ENCODE measurements at places on chromosomes 1 and 21. TPM values are rescaled to one million over a fixed set of nuclear protein-coding genes. Genes with fewer than 3 reads are reported as not detected.

Gene USP25
- 31.8 TPM for total RNA-seq

Gene DYNLT5
- total RNA-seq, result not detected

Gene TAF12
- 23.8 TPM for total RNA-seq

Gene KIF26B
- total RNA-seq, result 0.16 TPM

Gene CFHR5
- not detected for total RNA-seq

Gene HES3
- not detected for total RNA-seq

GRCh38 chr1:164637461-164638375 is 78.7 kb downstream of the PBX1 start:
- no peak for DNase-seq

DNA sequence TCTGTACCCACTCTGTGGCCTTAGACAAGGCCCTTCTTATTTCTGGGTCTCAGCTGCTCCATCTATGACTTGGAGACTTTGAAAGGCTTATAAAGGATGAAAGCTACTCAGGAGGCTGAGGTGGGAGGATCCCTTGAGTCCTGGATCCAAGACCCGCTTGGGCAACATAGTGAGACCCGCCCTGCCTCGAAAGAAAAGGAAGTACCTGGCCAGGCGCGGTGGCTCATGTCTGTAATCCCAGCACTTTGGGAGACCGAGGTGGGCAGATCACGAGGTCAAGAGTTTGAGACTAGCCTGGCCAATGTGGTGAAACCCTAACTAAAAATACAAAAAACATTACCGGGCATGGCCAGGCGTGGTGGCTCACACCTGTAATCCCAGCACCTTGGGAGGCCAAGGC is 13.4 kb downstream of the ID3 start:
- no peak for DNase-seq

- no peak for DNase-seq
These were observed 15.7 kb downstream of the PTAFR start for GRCh38 chr1:28160782-28161266.

DNA sequence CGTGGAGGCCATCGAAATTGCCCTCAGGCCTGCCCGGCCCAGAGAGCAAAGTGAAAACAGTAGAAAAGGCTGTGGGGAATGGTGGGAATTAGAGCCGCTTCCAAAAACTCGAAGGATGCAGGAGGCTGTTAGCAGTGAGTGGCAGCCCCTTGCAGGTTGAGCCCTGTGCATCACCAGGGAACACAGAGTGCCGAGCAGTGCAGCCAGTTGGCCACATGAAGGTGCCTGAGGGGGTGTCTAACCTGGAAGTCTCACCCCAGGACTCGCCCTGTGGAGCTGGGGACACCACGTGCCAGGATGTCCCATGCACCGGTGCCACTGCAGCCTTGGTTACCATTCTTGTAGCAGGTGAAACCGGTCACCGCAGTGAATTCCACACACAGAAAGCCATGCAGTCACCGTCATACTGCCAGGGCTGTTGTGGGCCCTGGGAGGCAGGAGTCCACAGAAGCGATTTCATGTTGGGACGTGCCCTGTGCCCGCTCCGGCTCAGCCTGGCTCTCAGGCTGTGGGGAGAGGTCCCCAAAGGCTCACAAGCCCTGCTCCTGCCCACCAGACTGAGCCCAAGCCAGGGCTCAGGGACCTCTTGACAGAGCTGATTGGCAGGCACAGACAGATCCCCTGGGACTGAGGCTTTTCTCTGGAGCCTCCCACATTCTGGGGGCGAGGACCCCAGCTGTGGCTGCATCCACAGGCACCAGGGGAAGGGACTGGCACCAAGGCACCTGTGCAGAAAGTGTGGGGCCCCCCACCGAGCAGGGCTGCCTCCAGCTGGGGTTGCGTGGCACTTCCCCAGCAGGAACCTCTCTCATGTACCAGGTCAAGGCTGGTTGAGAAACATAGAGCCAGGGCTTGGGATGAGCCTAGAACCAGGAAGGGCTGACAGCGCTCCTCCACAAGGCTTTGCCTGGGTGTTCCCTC is 16.7 kb upstream of the ACTRT2 start:
- no peak for DNase-seq

- DNase-seq, result no peak
These were observed 31.1 kb downstream of the ZSCAN20 start for GRCh38 chr1:33503506-33503905.

DNA sequence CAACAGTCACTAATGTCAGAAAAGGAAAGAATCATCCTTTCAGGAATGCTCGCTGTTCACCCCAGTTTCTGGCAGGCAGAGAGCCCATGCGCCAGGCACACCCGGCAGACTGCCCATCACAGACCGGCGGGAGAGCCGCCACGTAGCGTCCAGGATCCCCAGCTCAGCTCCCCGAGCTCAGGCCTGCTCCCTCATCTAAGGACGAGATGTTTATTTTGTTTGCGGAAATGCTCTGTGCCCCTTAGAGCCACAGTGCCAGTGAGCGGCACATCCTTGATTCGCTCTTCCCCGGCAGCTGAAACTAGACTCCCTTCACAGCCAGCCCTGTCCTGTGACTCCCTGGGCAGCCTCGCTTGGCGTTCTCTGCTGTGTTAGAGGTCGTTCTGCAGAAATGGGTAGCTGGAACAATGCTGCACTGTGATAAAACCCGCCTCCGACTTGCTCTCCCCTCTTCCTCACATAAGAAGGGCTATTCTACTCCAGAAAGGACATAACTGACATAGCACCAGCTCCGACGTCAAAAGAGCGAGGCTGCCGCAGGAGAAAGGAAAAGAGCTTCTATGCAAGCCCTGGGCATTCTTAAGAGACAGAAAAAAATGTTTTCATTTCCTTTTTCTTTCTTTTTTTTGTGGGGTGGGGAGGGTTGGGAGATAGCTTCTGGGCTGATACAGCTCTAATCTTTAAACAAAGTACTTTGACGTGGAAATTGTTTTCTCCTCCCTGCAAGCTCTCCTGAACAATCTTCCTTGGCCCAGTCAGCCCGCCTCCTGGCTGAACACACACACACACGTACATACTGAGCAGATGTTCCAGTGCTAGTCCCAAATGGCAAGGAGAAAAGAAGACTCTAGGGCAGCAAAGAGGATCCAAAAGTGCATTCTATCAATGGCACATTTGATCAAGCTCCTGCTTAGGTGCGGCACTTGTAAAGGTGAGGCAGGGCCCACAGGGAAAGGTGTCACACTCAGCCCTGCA is 37.2 kb downstream of the MRAP start:
- DNase-seq, result no peak

GRCh38 chr1:115428256-115428655 is 90.2 kb upstream of the NGF start:
- DNase-seq, result no peak

DNA sequence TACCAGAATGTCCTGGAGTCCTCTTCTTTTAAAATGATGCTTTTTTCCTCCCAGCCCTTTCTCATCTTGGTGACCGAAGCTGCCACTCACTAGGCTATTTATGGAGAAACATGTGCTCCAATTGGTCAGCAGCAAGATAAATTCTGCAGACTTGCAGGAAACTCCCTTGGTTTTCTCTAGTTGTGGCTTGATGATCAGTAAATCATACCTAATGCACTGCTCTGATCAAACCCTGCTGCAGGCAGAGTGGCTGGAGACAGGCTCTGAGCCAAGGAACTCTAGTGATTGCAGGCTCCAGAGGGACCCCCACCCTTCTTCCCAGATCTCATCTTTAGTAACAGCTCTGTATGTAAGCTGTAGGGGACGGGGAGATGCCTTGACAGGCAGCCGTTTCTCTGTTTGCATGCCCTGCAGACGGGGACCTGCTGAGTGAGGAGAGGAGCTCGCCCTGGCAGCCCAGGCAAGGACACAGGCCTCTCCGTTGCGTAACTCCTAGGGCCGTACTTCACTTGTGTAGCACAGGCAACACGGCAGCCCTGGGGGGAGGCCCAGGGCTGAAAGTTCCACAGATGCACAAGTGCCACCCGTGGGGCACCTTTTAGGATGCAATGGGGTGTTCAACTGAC is 14.5 kb downstream of the SLC6A17 start:
- DNase-seq, result no peak

- DNase-seq, result no peak
These were observed 24.9 kb upstream of the GLIS1 start for GRCh38 chr1:53763911-53764310.

Data from activated CD4-positive, alpha-beta T cell treated with anti-CD3 and anti-CD28 coated beads for 36 hours (primary cell).